ENCODE measurements at places on chromosomes 2 and 18.

DNA sequence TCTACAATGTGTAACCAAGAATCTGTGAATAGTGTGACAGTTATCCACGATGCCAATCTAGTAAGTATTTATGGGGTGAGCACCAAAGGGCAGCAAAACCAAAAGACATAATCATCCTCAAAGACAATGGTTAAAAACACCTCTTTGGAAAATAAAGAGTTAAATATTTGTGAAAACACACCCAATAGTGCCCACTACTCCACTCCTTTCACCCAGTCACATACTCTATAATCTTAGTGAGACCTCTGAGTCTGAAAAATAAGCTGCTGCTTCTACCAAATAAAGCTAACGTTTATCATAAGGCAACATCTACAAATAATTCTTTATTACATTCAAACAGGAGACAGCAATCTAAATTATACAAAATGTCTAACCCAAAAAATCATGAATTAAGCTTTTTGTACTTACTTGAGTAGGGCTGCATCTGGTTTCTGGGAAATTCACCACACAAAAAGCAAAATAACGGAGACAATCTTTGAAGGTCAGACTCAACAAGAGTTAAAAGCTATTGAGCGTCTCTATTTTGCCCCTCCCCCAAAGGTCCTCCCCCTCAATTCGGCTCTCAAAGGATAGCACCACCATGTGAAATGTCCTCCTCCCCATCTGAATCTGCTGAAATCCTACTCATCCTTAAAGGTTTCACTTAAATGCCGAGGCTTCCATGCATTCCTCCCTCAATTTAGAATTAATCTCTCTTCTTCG lies 2.0 kb downstream of the RAPH1 start:
- DNase-seq = no peak

- no peak for DNase-seq
These were observed 11.1 kb upstream of the TLK1 start for GRCh38 chr2:171171808-171172207.

- no peak for DNase-seq
These were observed 420.2 kb downstream of the THSD7B start for GRCh38 chr2:137185378-137186078.

DNA sequence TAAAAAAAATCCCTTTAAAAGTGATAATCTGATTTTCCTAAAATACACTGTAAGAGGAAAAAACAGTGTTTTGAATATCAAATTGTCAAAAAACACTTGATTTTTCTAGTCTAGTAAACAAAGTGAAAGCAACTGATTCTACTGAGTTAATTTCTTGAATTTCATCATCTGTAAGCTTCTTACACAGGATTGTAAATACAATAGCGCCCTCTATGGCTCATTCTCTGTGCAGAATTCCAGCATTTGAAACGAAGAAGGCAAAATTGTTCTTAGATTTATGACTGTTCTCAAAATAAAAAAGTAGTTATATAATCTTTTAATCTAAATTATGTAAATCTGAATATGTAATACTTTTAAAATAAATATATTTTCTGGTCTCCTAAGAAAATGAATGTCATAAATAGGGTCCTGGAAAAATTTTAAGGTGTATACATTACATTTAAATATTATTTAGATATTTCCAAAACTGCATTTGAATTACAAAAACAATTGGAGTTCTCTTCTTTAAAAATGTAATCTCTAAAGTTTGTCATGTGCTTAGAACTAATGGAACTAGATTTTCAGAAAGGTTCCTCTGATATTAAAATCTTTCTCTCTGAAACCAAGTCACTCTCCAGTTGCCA lies 176.9 kb upstream of the MC4R start:
- peak; percentile 76 for DNase-seq

- no peak for DNase-seq
These were observed 159.7 kb upstream of the BOD1L2 start for GRCh38 chr18:56987236-56987635.

- no peak for DNase-seq
These were observed 56.7 kb downstream of the SPTBN1 start for GRCh38 chr2:54512663-54513362.

DNA sequence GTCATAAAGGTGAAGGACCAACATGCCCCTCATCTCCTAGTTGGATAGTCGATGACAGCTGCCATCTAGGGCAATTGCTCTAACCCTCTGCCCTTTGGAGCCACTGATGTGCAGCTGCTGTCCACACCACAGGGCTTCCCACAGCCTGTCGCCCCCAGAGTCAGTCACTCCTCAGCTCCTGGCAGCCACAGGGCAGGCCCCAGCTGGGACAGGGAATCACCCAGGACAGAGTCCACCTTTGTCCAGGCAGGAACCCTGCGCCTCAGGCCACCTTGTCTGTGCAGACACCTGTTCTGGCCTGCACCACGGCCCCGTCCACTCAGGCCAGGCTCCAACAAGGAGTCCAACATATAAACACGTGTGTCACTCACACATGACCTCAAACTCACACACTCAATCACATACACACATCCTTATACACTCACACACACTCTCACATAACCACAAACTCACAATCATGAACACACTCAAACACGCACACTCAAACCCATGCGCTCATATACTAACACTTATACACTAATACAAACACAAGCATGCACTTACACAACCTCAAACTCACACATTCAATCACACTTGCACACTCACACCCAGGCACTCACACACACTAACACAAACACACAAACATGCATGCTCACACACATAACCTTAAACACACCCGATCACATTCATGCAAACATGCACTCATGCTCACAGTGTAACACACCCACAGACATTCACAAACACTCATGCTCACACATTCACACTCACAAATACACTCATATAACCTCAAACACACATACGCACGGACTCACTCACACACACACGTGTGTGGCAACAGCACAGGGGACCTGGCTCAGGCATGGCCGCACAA lies 29.7 kb downstream of the HDAC4 start:
- no peak for DNase-seq

DNA sequence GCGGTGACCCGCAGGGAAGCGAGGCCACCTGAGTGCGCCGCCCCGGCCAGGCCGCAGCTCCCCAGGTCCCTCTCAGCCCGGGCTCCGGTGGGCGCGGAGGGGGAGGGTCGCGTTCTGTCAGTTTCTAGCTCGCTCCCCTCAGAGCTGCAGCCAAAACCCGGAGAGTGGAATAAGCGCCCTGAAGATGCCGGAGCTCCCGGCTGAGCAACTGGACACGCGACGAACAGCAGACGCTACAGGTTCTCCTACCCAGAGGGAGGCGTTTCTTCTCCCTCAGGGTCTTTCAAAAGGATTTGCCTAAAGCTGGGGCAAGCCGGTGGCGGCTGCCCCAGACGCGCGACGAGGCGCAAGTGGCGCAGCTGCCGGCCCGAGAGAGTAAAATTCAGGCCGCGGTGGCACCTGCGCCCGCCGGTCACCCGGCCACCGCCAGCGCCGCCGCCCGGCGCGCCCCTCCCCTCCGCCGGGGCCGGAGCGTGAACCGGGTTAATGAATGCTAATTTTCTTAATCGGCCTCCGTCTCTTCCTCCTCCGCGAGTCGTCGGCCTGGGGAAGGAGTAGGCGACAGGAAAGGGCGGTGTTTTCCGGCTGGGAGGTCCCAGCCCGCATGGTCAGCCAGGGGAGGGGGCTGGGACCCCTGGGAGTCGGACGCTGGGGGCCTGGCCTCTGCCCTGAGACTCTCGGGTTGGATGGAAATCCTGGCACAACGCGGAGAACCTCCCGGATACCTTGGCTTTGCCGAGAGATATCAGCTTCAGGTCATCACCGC lies 845 bp upstream of the CDC42EP3 start:
- DNase-seq = peak; percentile 90

DNA sequence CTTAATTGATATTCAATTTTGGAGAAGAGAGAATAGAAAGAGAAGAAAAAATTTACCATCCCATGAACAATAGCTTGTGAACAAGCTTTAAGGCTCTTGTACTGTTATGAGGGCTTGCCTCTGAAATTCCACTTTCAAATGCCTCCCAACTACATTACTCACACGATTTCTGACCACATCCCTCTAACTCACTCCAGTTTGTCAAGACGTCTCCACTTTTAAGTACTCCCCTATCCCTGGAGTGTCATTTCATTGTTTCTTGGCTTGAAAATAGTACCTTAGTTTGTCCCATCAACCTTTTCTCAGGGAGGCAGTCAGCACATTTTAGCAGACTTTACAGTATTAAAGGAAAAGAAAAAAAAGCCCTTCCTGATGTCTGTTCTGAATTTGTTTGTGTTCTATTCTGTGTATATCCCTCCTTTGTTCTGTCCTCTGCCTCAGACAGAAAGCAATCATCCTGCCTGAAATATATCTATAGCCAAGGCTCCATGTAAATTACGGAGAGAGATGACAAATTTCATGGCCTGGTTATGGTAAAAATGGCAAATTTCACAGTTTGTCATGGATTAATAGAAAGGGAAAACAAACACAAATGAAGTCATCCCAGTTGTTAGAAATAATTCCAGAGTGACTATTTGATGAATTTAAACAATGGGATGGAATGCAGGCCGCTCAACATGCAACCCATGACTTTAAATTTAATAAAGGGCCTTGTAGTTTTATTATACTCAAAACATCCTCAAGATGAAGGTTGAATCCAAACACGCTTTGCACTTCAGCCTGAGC lies 228.8 kb downstream of the ETAA1 start:
- no peak for DNase-seq

GRCh38 chr2:156592809-156593593 lies 156.8 kb downstream of the GPD2 start:
- DNase-seq = no peak

DNA sequence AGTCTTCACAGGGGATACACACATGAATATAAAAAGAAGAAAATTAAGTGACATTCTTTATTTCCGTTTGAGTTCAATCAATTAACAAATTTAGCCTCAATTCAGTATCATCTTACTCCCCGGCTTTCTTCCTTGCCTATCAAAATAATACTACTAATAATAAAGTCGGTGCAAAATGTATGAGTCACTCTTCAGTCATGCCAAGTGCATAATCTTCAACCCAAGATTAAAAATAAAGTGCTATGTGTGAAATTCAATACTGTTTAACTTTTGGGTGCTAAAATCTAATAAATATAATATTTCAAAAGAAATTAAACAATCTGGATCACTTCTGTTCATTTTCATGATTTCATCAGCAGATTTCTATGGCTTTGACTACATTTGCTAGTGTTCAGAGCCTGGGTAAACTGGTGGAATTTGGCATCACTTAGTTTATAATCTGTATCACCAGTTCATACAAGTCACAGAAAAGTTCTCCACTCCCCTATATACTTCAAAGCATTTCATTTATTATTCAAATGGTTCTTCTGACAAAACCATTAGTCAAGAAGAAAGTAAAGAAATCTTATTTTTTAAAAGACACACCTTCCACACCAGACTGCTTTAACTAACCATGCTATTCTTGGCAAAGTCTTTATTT lies 183.6 kb downstream of the THADA start:
- no peak for DNase-seq

- no peak for DNase-seq
These were observed 63.0 kb upstream of the COX7A2L start for GRCh38 chr2:42424033-42424432.

DNA sequence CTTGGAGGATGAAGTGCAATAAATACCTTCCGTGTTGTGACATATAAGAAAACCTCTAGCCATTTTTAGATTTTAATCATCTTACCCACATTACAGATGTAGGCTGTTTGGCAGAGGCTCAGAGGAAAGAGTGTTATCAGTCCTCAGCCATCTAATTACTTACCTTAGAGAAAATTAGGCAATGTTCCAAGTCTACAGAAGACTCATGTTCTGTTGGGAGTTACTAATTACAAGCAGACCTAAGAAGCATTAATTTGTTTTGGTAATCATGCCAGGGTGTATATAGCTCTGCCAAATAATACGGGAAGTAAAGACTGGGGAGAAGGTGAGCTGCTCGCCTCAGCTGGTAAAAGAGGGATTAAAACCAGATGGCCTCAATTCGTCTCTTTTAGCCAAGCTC lies 125.8 kb upstream of the PGAP1 start:
- no peak for DNase-seq

- DNase-seq = no peak
These were observed 68.6 kb downstream of the ZC3H6 start for GRCh38 chr2:112343827-112344585.

DNA sequence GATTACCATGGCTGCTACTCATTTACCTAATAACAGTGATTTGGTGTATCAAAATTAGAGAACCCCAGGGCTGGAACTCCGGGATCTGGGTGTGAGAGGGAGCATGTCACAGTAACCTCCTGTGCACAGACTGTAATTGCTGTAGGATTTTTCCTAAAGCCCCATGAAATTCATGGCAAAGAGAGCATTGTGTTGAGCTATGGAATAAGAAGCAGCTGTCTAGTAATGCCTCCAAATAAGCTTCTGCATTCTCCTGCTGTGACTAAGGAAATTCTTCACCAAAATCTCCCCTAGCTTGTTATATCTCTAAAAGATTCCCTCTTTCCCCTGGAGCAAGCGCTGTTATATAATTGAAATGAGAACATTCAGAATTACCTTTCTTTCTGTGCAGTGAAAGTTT lies 158.1 kb upstream of the SPATS2L start:
- DNase-seq = no peak

DNA sequence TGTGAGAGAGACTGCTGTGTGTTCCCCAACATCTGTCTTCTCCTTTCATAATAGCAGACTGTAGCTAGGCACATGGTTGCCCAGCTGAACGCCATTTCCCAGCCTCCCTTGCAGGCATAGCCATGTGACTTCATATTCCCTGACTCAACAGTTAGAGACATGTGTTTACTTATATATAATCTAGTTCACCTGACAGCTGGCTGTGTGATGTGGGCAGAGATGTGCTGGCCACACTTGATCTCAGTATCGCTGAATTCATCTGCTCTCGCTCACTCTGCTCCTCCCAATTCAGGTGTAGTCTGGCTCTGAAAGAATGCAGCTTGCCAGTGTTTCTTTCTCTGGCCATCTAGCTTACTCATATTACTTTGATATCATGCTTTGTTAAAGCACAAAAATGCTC lies 52.3 kb upstream of the SEC11C start:
- DNase-seq = no peak

GRCh38 chr2:119106301-119106897 lies 52.2 kb downstream of the C1QL2 start:
- no peak for DNase-seq

DNA sequence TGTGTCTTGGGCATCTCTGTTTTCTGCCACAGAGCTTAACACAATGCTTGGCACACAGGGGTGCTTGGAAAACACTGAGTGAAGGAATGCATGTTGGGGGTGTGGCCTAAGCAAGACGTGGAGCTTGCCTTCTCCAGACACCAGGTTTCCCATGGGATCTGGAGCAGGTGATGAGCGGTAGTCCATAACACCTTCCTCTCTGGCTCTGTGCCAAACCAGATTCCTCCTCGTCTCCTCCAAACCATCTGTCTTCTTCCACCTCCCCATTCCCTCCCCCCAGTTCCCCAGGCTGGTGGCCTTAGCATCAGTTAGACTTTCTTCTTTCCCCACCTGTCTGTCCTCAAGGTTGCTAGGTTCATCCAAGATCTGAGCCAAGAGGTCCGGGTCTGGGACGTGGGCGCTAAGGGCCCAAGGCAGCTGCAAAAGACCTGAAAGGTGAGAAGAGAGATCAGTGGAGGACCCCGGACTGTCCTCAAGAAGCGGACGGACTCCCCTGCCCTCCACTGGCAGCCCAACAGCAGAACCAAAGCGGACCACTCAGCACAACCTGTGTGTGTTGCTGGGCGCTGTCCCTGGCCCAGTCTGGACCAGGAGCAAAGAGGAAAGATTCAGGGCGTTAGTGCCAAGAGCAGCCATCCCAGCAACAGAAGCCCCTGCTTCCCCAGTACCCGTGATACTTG lies 1.2 kb upstream of the ITM2C start:
- DNase-seq = no peak

Measured in NCI-H2081 (cell line).